Fibroblast of villous mesenchyme (primary cell): ENCODE measurements at places on chromosomes 1 and 21. TPM values are rescaled to one million over a fixed set of nuclear protein-coding genes. Genes with fewer than 3 reads are reported as not detected.

S100A7A gene
- total RNA-seq, result not detected in 2 replicates

IGSF3 gene
- 3.5 and 13.8 TPM in 2 replicates for total RNA-seq

CNKSR1 gene
- 0.32 TPM in 1 of 2 replicates, not detected in the other for total RNA-seq

CD84 gene
- not detected in 2 replicates for total RNA-seq

GSTM5 gene
- 5.8 and 9.1 TPM in 2 replicates for total RNA-seq

PLXNA2 gene
- 0.86 and 1.9 TPM in 2 replicates for total RNA-seq

LIX1L gene
- total RNA-seq, result 31.6 and 40.2 TPM in 2 replicates

CELA2A gene
- total RNA-seq, result not detected in 2 replicates

FCRLA gene
- 0.64 and 0.86 TPM in 2 replicates for total RNA-seq

PHACTR4 gene
- 11.6 and 12.1 TPM in 2 replicates for total RNA-seq

- peak; percentile 3 for DNase-seq
These were observed 10.9 kb downstream of the ANP32E start for GRCh38 chr1:150224983-150225382.

DNA sequence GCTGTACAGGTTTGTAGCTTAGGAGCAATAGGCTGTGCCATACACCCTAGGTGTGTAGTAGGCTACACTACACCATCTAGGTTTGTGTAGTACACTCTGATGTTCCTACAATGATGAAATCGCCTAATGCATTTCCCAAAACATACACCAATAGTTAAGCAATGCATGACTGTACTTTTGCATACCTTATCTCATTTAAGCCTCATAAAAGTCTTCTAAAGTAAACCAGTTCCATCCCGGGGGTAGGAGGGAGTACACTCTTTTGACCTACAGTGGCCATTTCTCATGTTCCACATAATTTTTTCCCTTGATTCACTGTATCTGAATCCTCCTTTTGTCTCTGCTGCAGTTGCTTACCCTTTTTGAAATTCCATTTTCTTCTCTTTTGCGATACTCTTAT, 12.2 kb downstream of the TRMT13 start:
- peak; percentile 94 for DNase-seq

DNA sequence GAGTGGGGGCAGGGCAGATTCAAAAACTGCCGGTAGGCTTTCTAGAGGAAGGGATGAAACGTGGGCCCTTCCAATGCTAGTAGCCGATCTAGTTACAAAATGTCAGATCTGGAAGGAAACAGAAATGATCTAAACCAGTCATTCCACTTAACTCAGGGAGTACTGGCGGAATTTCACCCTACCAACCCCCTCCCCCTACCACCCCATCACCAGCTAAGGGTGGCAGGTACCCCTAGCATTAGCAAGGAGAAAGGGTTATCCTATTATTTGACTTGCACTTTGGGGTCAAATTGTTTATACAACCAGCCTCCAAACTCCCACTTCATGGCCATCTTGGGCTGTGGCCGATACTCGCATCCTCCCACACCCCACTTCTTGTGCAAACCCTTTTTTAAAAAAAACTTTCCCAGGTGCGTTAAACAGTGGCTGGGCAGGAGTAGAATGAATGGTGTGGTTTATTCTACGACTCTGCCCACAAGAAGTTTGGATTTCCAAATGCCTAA, 644 bp upstream of the MRPL24 start:
- no peak for DNase-seq

GRCh38 chr1:3945222-3945621, 45.1 kb upstream of the C1orf174 start:
- no peak for DNase-seq

DNA sequence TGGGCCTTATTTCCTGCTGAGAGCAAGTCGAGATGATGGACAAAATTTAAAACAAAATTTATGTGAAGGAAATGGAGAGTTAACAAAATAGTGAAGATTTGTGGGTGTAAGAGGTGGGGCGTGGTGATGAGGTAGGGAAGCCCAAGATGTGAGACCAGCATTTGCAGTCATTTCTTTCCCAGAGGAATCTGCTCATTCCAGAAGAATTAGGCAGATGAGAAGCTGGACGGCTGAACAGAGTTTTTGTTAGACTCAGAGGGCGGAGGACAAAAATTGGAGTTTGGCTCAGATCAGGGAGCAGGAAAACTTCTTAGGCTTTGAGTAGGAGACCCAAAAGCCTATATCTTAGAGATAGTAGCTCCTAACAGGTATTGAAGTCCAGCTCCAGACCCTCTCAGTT, 65.3 kb downstream of the CAMTA1 start:
- no peak for DNase-seq

GRCh38 chr1:5755552-5756125, 236.6 kb downstream of the NPHP4 start:
- DNase-seq, result no peak

DNA sequence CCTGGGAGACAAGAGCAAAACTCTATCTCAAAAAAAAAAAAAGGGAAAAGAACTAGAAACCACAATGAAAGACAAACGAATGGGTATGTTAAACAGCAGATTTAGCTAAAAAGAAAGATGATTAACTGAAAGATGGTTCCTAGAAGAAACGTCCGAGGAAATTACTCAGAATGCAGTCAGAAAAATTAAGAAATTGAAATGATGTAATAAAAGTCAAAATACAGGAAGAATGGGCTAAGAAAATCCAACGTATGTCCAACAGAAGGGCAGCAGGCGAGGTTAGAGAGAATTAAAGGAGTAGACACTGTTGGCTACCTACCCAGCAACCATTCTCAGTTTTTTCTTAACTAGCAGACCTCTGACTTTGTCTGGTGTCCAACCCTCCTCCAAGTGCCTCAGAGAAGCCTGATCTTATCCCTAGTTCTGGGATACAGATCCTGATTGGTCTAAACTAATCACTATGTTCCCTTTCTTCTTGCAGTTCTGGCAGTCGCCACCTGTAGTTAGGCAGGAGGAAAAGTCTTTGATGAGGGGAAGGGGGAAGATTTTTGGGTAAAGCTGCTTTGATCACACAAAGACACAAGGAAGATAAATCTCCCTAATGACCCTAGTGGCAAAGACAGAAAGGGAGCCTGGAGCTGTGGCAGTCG, 25.7 kb downstream of the GPR161 start:
- DNase-seq, result no peak

GRCh38 chr1:56227886-56228285, 351.5 kb downstream of the PLPP3 start:
- DNase-seq, result no peak

GRCh38 chr1:8825985-8826481, 8.6 kb upstream of the RERE start:
- DNase-seq, result peak; percentile 77

- peak; percentile 40 for DNase-seq
These were observed 72.2 kb upstream of the SELENON start for GRCh38 chr1:25727635-25728286.

GRCh38 chr1:14677292-14677971, 78.9 kb downstream of the KAZN start:
- DNase-seq, result no peak

DNA sequence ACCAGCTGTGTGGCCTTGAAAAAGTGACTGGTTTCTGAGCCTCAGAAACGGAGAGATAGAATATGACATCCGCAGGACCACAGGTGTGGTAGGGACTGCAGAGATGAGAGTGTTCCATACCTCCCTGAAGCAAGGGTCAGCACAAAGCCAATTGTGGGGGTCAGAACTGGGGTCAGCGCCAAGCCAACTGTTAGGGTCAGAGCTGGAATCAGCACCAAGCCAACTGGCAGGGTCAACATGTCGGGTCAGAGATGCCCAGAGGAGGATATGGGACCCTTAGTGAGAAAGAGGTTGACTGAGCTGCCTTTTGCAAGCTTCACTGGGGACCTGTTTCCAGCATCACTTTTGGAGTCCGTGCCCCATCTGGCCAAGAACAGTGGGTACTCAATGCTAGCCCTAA, 93.9 kb downstream of the MATN1 start:
- DNase-seq, result no peak
